Lung microvascular endothelial cell (primary cell): ENCODE measurements at places on chromosomes 11 and 22. TPM values are rescaled to one million over a fixed set of nuclear protein-coding genes. Genes with fewer than 3 reads are reported as not detected.

DNA sequence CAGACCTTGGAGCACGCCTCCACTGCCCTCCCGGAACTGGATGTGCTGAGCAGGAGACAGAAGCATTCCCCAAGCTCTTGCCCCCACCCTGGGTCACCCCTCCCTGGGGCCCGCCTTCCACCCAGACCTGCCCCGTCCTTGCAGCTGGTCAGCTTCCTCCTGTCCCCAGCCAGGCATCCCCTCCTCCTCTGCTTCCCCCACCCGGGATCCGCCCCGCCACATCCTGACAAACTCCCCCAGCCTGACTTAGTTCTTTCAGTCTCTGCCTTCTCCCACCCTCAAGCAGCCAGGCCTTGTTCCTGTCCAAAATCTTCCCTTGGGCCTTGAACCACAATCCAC lies 1.1 kb upstream of the PLXNB2 start:
- no peak for DNase-seq

DNA sequence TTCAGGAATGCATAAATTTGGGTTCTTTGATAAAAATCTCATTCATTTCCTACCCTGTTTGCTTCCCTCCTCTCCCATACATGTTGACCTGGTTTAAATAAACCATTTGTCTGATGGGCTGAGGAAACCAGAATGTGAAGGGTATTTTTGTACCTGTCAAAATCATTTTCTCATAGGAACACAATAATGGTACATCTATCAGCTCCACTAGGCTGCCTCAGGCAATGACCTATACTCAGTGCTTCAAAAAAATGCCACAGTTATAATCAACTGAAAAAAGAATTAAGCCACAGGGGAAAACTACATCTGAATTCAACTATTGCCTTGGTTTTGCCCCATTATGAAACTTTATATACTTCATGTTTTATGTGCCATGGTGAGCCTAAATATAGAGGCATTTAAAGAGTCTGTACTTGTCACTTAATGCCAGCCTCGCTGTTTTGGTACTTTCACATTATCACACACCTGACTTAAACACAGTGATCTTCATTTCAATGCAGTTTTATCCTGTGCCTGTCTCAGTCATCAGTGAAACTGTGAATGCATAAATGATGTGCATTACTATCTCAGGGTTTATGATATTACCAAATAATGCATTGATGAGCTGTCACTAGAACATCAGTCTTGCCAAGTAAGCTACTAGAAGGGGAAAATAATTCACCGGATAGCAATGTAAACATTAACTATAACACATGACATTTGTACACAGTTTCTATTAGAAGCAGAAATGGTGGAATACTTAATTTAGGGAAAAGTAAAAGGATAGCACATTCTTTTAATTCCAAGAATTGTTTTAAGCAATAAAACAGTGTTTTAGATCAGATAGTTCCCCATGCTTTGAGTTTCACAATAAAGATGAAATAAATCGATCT lies 92.7 kb downstream of the MSANTD4 start:
- DNase-seq, result no peak

GRCh38 chr22:26985931-26986782 lies 328.8 kb downstream of the MIAT start:
- DNase-seq, result no peak

AMBRA1 gene
- 12.4 and 15.3 TPM in 2 replicates for total RNA-seq

DNA sequence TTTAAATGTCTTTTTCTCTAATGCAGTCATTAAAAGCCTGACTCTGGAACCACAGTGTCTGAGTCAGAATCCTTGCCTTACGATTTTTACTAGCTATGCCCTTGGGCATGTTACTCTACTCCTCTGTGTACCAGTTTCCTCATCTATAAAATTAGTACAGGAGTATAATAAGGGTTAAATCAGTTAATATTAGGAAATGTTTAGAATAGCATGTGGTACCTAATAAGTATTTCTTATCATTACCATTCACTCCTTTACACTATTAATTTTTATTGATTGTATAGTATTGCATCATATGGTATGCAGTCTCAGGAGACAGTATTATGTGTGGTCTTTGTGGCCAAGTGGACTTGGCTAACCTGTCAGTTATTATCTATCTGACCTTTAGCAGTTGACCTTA lies 68.2 kb downstream of the METTL15 start:
- DNase-seq, result no peak

GRCh38 chr11:103894673-103895072 lies 141.8 kb upstream of the DDI1 start:
- no peak for DNase-seq

GRCh38 chr11:27703481-27703880 lies 3.2 kb upstream of the BDNF start:
- DNase-seq, result peak; percentile 47

DNA sequence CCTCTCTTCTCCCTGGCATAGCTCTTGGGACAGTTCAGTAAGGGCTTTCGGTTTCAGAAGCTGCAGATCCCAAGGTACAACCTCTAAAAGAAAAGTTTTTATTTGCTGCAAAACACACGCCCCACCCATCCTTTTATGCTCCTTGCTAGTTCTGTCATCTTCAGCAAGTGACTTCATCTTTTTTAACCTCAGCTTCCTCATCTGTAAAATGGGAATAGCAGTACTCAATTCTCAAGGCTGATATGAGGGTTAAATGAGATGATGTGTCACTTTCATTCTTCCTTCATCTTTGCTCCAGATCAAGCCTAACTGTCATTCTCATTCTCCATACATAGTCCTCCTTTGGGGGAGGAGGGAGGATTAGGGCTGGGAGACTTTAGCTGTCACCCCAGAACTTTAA lies 90.0 kb upstream of the ALX4 start:
- no peak for DNase-seq

DNA sequence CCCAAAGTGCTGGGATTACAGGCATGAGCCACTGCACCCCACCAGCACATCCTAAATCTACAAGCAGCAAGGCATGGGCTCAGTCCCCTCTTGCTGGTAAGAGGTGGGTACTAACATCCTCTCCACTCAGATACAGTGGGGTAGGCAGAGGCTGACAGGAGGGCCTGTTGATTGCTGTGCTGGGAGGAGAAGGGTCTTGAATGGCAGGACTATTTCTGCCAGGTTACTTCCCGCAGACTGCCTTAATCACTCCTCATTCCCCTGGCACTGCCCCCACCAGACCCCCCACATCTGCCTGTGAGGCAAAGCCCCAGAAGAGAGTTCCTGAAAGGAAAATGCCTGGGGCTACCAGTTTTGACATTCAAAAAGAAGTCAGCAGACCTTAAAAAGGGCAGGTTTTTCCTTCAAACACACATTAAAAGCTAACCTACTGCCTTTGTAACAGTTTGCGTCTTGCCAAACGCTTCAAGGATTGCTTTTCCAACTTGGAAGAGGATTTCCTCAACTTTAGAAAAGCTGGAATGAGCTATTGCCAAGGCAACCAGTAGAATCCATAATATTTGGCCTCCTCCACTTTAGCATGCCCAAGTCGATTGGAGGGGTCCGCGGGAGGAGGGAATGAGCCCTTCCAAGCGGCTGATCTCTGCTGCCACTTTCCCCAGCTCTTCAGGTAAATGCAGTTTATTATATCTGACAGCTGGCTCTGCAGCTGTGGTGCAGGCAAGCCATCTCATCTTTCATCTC lies 62.0 kb downstream of the FDX1 start:
- no peak for DNase-seq

- peak; percentile 19 for DNase-seq
Measured at GRCh38 chr11:69157156-69157821, 1.6 kb downstream of the SMIM38 start.

SCO2 gene
- total RNA-seq, result 1.3 and 2.4 TPM in 2 replicates

CAT gene
- 23.5 and 28.2 TPM in 2 replicates for total RNA-seq

DNA sequence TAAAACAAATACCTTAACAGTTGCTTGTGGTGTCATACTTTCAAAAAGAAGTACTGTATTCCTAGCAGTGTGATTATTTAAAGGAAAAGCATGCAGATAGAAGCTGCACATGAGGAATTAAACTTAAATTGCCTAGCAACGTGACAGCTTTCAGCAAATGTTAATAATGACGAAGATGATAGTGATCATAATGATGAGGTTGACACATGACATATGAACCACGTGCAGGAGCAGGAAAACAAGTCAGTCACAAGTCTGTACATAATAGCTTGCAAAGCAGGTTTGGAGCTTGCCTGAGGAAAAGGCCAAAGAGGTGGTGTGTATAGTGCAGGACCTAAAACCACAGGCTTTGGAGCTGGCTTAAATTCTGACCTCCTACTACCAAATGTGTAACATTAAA lies 30.6 kb upstream of the PIK3C2A start:
- no peak for DNase-seq

- DNase-seq, result no peak
Measured at GRCh38 chr11:74001822-74002286, 7.0 kb downstream of the UCP3 start.

DNA sequence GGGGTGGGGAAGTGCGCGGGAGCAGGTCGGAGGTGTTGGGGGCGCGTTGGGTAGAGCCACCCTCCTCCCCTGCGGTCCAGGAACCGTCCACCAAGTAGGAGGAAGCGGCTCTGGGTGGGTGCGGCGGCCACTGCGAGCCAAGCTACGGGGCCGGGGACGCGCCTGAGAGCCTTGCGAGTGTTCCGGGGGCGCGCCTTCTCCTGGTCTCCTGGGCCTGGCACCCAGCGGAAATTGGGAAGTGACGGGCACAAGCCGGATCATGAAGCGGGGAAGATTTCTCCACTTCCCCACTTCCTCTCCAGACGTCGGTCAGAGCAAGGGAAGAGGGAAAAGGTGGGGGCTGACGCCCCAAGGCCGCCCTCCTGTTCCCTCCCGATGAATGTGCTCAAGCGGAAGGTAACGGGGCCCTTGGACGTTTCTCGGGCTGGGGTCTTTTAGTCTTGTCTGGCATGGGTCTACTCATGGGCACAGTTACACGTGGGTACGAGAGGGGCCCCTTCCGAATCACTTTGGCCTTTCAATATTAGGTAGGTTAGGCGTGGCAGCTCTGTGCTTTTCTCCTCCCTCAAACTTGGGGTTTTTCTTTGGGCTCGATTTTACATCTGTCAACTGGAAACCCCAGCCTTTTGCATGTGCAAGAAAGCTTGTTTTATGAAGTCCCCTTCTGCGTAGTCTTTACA lies 865 bp downstream of the RBM14 start:
- no peak for DNase-seq
